Activated T-helper 1 cell treated with anti-CD3 and anti-CD28 coated beads, Interleukin-12 subunit alpha, Interleukin-12 subunit beta, Interleukin-2, Interleukin-4 antibody, amounts not matched to agents 30 ng/mL and 10 ng/mL and 1 ng/mL, durations not matched to agents 14 hours and 24 hours and 36 hours (primary cell): ENCODE measurements at places on chromosomes 4 and X. TPM values are rescaled to one million over a fixed set of nuclear protein-coding genes. Genes with fewer than 3 reads are reported as not detected.

- H3K27me3 ChIP-seq: no peaks in the 10 kb centered on the region
- H3K36me3 ChIP-seq: no peaks in the 10 kb centered on the region
- no peak overlapping the region for H3K27ac ChIP-seq
- DNase-seq: no peak
These were observed 129.2 kb downstream of the FHDC1 start for GRCh38 chr4:153065276-153065675.

GRCh38 chrX:139932901-139933796 lies at the start of gene ATP11C:
TSS of gene ATP11C (minus strand) at chrX:139933053. CDS start at chrX:139932042, 1,011 bp downstream.
- peak within 1 kb of the TSS; percentile 84 for H3K4me3 ChIP-seq
- H3K36me3 ChIP-seq: no peaks in the 10 kb centered on the region
- peak; percentile 68 for DNase-seq
- H3K4me1 ChIP-seq: peaks cover 19% of the 10 kb centered on the region
- no peaks in the 10 kb centered on the region for H3K27me3 ChIP-seq

- DNase-seq: no peak
- H3K27me3 ChIP-seq: no peaks in the 10 kb centered on the region
These were observed 8.9 kb downstream of the PRRG3 start for GRCh38 chrX:151704041-151704663.

DNA sequence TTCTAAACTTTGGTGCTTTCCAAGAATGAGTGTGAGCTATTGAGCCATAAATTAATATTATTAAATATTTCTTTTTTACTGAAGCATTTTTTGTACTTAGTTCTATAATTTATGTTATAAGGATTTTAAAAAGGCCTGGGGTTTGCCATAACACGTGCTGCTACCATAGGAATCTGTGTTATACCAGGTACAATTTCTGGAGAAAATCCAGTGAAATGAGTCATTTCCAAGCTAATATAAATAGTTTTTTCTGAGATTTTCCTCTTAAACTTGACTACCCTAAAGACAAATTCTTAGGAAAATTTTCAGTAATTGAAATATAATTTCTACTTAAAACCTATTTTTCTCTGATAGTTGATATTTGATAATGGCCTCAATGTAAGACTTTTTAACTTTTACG lies 130.8 kb downstream of the TLL1 start:
- H3K27ac ChIP-seq: no peak overlapping the region
- no peaks in the 10 kb centered on the region for H3K27me3 ChIP-seq
- H3K36me3 ChIP-seq: no peaks in the 10 kb centered on the region
- no peak for DNase-seq
- no peaks in the 10 kb centered on the region for H3K4me1 ChIP-seq
- no peak overlapping the region for H3K4me3 ChIP-seq

- DNase-seq: no peak
- no peak overlapping the region for H3K27ac ChIP-seq
- H3K36me3 ChIP-seq: no peaks in the 10 kb centered on the region
- H3K4me1 ChIP-seq: no peaks in the 10 kb centered on the region
These were observed 200.2 kb downstream of the SMARCA1 start for GRCh38 chrX:129323115-129323514.

GRCh38 chr4:107733431-107733925 lies 13.4 kb upstream of the PAPSS1 start:
- no peaks in the 10 kb centered on the region for H3K36me3 ChIP-seq
- no peak for DNase-seq
- H3K4me1 ChIP-seq: no peaks in the 10 kb centered on the region
- H3K4me3 ChIP-seq: no peak overlapping the region
- H3K27ac ChIP-seq: no peak overlapping the region

DNA sequence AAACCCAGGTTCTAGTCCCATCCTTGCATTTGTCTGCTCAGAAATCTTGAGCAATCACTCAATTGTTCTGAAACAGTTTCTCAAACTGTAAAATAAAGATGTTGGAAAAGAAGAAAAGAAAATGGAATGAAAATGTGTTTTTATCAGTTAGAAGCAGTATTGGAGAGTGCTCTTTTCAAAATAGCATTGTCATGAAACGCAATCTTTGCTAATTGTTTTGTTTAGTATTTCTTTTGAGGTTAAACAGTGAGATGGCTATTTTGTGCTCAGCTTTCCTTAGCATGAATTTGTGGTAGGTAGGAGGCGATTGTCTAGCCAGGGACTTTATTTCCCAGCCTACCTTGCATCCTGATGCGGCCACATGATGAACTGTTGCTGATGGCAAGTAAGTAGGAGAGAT lies 10.6 kb upstream of the HPF1 start:
- peaks cover 6% of the 10 kb centered on the region for H3K27me3 ChIP-seq
- no peak overlapping the region for H3K4me3 ChIP-seq
- H3K27ac ChIP-seq: no peak overlapping the region

- no peaks in the 10 kb centered on the region for H3K4me1 ChIP-seq
- no peak overlapping the region for H3K4me3 ChIP-seq
- H3K27me3 ChIP-seq: no peaks in the 10 kb centered on the region
These were observed 14.5 kb upstream of the TXLNG start for GRCh38 chrX:16771483-16772398.

DNA sequence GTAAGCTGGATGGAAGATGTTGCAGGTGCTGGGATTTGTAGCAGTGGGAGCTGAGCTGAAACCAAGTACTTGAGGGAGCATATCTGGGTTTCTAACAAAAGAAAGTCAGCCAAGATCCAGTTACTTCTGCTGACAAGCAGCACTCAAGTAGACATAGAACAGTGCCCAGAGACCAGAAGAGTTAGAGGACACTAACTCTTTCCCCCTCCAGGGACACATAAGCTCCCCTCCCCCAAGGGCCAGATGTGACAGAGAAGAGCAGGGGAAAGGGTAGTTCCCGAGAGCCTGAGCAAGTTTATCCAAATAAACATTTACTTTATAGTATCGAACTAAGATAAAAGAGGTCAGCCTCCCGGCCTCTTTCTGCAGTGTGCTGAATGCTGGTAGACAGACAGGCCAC lies 12.2 kb downstream of the TRPC3 start:
- H3K4me1 ChIP-seq: peaks cover 12% of the 10 kb centered on the region
- peaks cover 31% of the 10 kb centered on the region for H3K27me3 ChIP-seq
- H3K27ac ChIP-seq: no peak overlapping the region
- no peaks in the 10 kb centered on the region for H3K36me3 ChIP-seq
- DNase-seq: no peak

- no peaks in the 10 kb centered on the region for H3K27me3 ChIP-seq
- no peak overlapping the region for H3K4me3 ChIP-seq
- H3K36me3 ChIP-seq: no peaks in the 10 kb centered on the region
- no peak for DNase-seq
- no peak overlapping the region for H3K27ac ChIP-seq
- H3K4me1 ChIP-seq: no peaks in the 10 kb centered on the region
These were observed 913.3 kb downstream of the PDHA2 start for GRCh38 chr4:96753216-96753615.

- no peaks in the 10 kb centered on the region for H3K36me3 ChIP-seq
- H3K27me3 ChIP-seq: no peaks in the 10 kb centered on the region
- no peak overlapping the region for H3K27ac ChIP-seq
- H3K4me1 ChIP-seq: peaks cover 6% of the 10 kb centered on the region
- DNase-seq: no peak
These were observed 35.9 kb downstream of the SUPT20HL1 start for GRCh38 chrX:24396236-24396930.

GRCh38 chr4:142690406-142691163 lies 155.5 kb downstream of the INPP4B start:
- no peak overlapping the region for H3K27ac ChIP-seq
- H3K4me3 ChIP-seq: no peak overlapping the region
- no peaks in the 10 kb centered on the region for H3K36me3 ChIP-seq
- peaks cover under 1% of the 10 kb centered on the region for H3K4me1 ChIP-seq
- no peak for DNase-seq

DNA sequence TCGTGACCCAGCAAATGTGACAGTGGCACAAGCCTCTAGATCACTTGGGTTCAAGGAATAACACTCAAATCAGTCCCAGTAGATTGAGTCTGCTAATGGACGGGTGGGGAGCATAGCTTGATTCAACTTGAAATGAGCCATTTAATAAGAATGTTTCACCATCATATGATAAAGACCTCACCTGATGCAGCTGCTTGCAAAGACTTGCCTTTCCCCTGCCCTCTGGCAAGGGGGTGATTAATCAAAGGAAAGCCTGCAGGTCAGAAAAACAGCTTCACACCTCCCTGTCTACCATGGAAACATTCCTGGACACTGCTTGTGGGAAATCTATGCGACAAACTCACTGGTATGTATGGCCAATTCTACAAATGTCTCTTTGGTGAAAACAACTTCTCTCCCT lies 54.5 kb downstream of the CD99L2 start:
- no peak overlapping the region for H3K27ac ChIP-seq
- H3K4me3 ChIP-seq: no peak overlapping the region
- peaks cover 5% of the 10 kb centered on the region for H3K4me1 ChIP-seq

DNA sequence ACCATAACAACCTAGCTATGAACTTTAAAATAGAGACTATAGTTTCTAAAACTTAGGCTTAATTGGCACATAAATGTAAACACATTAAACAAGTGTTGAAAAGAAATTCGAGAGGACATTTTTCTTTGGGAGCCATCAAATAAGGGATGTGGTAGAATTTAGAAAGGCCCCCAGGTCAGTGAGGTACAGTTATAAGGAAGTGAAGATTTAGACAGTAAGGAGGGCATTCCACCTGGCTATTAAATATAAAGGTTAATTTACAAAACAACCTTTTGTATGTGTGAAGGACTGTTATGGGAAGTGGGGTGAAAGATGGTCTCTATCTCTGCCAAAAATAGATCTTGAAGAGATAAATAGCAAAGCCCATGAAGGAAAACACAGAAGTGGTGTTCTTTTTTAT lies 83.9 kb downstream of the AFF1 start:
- H3K27ac ChIP-seq: no peak overlapping the region
- no peaks in the 10 kb centered on the region for H3K27me3 ChIP-seq
- H3K4me3 ChIP-seq: no peak overlapping the region
- DNase-seq: no peak
- H3K4me1 ChIP-seq: peaks cover 73% of the 10 kb centered on the region

- no peak overlapping the region for H3K4me3 ChIP-seq
- H3K27ac ChIP-seq: no peak overlapping the region
These were observed 58.6 kb upstream of the ALB start for GRCh38 chr4:73345399-73345975.

DNA sequence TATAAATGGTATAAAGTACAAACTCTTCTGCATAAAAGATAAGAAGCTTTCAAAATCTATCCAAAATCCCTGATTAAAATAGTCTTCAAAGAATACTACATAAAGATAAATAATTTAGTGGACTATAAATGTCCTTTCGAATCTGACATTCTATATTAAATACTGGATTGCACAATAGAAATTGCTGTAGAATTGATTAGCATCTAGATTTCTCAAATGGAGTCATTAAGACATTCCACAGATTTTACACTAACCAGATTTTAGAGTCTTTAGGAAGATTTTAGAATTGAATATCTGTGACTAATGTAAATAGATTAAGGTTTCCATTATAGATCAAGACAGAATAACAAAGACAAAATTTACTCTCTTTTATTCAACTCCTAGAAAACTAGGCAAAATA lies 663.9 kb downstream of the STPG2 start:
- no peak overlapping the region for H3K4me3 ChIP-seq
- H3K4me1 ChIP-seq: no peaks in the 10 kb centered on the region
- no peak overlapping the region for H3K27ac ChIP-seq
- H3K36me3 ChIP-seq: no peaks in the 10 kb centered on the region

DNA sequence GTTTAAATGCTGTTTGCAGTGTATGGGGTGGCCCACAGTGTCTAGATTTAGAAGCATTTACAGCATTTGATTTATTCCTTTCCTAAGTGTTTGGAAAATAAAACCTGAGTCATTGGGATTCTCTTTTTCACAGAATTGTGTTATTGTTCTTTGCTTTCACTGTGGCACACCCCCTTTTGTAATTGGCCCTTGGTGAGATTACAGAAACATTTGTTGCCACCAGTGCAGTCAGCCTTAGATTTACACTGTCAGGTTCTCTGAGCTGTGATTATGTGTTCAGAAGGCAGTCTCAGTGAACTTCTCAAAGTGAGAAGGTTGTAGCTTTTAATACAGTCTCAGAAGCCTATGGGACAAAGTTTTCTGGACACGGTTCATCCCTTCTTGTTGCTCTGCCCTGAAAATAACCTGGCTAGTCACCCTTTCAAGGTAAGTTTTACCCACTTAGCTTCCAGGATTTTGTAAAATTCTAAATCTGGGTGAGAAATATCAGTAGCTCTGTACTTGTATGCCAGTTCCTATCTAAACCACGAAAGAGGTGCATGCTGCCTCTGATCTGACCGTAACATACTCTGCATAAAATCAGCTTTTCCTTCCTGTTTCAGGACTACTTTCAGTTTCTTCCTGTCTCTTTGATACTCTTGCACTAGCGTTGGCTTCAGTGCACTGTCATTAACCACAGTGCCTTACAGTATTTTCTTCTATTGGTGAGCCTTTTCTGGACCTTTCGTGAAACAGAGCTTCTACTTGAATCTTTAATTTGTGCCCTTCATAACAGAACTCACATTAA lies 12.6 kb downstream of the RUFY3 start:
- no peaks in the 10 kb centered on the region for H3K27me3 ChIP-seq
- H3K4me1 ChIP-seq: peaks cover 36% of the 10 kb centered on the region
- peak overlapping the region; percentile 33 for H3K27ac ChIP-seq
- DNase-seq: peak; percentile 29
- peak overlapping the region; percentile 68 for H3K4me3 ChIP-seq

- DNase-seq: no peak
- no peak overlapping the region for H3K27ac ChIP-seq
- no peaks in the 10 kb centered on the region for H3K36me3 ChIP-seq
- no peak overlapping the region for H3K4me3 ChIP-seq
- no peaks in the 10 kb centered on the region for H3K4me1 ChIP-seq
- peaks cover 3% of the 10 kb centered on the region for H3K27me3 ChIP-seq
These were observed 40.4 kb upstream of the FAM9B start for GRCh38 chrX:9074326-9074725.

- peaks cover 1% of the 10 kb centered on the region for H3K27me3 ChIP-seq
- H3K36me3 ChIP-seq: no peaks in the 10 kb centered on the region
- H3K4me3 ChIP-seq: no peak overlapping the region
- DNase-seq: no peak
These were observed 6.8 kb upstream of the HTRA3 start for GRCh38 chr4:8262637-8263322.

- H3K27me3 ChIP-seq: no peaks in the 10 kb centered on the region
- DNase-seq: no peak
- no peaks in the 10 kb centered on the region for H3K4me1 ChIP-seq
- H3K4me3 ChIP-seq: no peak overlapping the region
These were observed 20.0 kb downstream of the HCCS start for GRCh38 chrX:11131146-11131545.

GRCh38 chr4:38967260-38968095 lies 64.7 kb downstream of the TMEM156 start:
- DNase-seq: no peak
- H3K36me3 ChIP-seq: peaks cover 73% of the 10 kb centered on the region
- peaks cover 37% of the 10 kb centered on the region for H3K4me1 ChIP-seq
- H3K27ac ChIP-seq: peak overlapping the region; percentile 73
- no peaks in the 10 kb centered on the region for H3K27me3 ChIP-seq

GRCh38 chr4:124907881-124908280 lies 195.3 kb upstream of the ANKRD50 start:
- no peak overlapping the region for H3K27ac ChIP-seq
- H3K4me3 ChIP-seq: no peak overlapping the region
- H3K27me3 ChIP-seq: no peaks in the 10 kb centered on the region
- no peak for DNase-seq
- no peaks in the 10 kb centered on the region for H3K36me3 ChIP-seq
- no peaks in the 10 kb centered on the region for H3K4me1 ChIP-seq

- H3K27me3 ChIP-seq: no peaks in the 10 kb centered on the region
- H3K4me1 ChIP-seq: no peaks in the 10 kb centered on the region
- H3K4me3 ChIP-seq: no peak overlapping the region
- no peak for DNase-seq
- H3K27ac ChIP-seq: no peak overlapping the region
- H3K36me3 ChIP-seq: no peaks in the 10 kb centered on the region
These were observed 36.0 kb upstream of the COX7B2 start for GRCh38 chr4:46945062-46945461.

Gene CXCL11
- not detected in 2 replicates for total RNA-seq

Gene GAGE2A
- not detected in 2 replicates for total RNA-seq

Gene CT55
- not detected in 2 replicates for total RNA-seq

Gene PLAC1
- total RNA-seq: not detected in 2 replicates

Gene SYN1
- 0.21 and 0.22 TPM in 2 replicates for total RNA-seq

Gene CXorf49
- total RNA-seq: not detected in 2 replicates
